HT1080 (cell line): ENCODE measurements at places on chromosomes 1 and 21.

DNA sequence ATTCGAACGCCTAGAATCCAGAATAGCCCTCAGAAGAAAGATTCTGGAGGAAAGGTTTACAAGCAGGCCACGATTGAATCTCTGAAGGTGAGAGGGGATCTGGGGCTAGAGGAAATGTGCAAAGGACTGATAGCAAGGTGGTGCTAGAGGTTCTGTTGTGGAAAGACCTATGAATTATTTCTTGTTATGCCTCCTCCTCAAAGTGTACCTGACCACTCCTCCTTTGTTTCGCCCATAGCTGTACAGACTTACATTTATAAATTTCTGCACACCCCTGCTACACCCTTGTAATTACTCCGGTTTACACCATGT is 986 bp downstream of the TCEANC2 start:
- no peak for DNase-seq

GRCh38 chr1:4825800-4826450 is 171.5 kb downstream of the AJAP1 start:
- DNase-seq, result peak; percentile 50

DNA sequence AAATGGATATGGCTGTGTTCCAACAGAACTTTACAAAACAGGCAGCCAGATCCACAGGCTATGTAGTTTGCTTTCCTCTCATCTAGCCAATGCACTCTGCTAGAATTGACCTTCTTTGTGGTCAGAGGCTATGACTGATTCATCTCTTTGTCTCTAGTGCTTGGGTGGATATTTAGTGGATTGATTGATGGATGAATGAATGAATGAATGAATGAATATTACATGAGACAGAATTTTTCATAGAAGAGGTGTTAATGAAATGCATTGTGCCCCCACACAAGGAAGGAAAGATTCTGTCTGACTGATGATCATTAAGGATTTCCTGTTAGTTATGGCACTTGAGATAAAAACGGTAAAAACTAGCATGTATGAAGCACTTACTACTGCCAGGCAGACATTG is 50.5 kb upstream of the ZYG11A start:
- DNase-seq, result no peak

GRCh38 chr1:29643838-29644440 is 407.6 kb downstream of the PTPRU start:
- DNase-seq, result no peak

DNA sequence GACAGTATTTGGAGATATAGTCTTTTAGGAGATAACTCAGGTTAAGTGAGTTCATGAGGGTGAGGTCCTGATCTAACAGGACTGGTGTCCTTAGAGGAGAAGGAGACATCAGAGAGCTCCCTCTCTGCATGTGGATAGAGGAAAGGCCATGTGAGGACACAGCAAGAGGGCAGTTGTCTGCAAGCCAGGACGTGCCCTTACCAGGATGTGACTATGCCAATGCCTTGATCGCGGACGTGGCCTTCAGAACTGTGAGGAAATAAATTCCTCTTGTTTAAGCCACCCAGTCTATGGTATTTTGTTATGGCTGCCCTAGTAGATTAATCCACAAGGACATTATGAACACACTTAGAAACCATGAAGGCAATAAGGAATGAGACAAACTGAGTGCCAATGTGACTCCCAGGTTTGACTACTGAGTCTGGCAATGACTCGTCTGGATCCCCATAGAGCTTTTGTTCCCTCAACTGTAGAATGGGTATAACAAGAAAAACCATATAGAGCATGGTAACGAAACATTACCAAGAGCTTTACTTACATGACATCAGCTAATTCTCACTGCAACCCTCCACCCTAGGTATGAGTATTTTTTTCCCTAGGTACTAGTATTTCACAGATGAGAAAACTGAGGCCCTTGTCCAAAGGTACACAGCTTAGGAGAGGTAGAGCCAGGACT is 6.5 kb downstream of the URB1 start:
- DNase-seq, result peak; percentile 26

DNA sequence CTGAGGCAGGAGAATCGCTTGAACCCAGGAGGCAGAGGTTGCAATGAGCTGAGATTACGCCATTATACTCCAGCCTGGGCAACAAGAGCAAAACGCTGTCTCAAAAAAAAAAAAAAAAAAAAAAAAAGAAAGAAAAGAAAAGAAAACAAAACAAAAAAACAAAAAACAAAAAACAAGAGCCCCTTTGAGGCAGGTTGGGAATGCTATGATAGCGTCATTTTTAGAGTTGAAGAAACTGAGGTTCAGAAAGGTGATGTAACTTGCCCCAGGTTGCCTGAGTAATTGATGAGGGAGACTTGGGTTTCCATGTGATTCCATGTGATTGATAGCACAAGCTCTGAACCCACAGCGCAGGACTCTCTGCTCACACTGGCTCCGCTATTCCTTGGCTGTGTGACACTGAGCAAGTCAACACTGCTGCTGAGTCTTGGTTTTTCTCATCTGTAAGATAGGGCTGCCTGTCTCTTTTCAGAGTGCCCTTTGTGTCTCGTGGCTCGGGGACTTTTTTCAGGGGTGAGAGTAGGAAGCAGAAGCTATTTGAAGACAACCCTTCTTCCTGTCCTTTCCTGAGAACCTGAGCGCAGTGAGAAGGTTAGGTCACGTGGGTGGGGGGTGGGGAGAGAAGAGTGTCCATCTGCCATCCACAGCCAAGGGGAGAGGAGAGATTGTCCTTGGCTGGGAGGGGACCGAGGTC is 2.5 kb downstream of the CNR2 start:
- DNase-seq, result no peak

GRCh38 chr1:16162163-16162822 is 6.4 kb upstream of the EPHA2 start:
- DNase-seq, result no peak

DNA sequence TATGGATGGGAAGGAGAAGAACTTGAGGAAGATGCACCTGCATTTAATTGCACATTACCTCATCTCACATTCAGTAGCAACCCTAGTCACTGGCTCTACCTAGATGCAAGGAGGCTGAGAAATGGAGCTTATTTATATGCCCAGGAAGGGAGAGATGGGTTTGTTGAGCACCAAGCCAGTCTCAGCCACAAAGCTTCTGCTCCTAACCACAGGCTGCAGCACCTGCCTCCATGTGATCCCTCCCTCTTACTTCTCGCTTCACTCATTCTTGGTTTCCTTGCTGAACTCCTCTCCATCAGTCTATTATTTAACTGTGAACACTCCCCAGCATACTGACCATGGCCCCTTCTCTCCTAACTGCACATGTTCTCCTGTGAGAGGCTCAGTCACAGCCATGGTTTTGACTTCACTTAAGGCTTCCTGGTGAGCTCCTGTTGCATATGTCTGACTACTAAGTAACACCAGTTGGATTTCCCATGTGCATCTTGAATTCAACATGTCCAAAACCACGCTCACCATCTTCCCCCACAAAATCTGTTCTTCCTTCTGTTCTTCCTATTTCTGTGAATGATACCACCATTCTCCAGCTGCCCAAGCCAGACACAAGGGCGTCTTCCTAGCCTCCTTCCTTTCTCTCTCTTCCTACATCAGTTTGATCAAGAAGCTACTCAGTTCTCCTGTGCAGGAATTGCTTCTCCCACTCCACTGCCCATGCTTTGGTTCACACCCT is 139.8 kb downstream of the AK5 start:
- no peak for DNase-seq
